ENCODE measurements at places on chromosomes 2 and 18.
A peak's percentile ranks its signal among the peaks of the same experiment; 100 is the strongest.

- DNase-seq: no peak
These were observed 1385.6 kb upstream of the TMEFF2 start for GRCh38 chr2:193580176-193580950.

- no peak for DNase-seq
These were observed 133.9 kb downstream of the TDRD15 start for GRCh38 chr2:21257621-21258020.

GRCh38 chr2:10559634-10560224, 111.6 kb upstream of the ODC1 start:
- DNase-seq: no peak

DNA sequence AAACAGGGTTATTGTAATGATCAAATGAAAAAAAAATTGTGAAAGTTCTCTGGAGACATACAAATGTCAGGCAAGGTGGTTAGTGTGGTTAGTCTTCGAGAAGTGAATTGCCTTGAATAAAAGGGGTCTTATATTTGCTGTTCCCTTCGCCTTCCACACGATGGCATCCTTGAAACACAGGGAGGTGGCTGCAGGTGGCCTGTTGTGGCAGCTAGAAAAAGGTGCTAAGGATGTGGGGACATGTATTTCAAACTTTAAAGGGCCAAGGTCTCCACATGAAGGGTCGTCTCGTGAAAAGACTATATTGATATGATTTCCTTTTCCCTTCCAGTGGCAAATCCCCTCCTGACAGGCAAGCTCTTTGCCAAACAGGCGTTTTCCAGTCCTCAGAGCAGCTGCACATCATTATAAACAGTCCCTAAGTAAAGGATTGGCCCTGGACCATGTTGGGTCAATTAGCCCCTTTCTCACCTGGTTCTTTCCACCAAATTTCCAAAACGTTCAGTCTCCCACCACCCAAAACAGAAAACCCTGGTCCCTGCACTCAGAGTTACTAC, 68.5 kb downstream of the COPS8 start:
- peak; percentile 29 for DNase-seq

- DNase-seq: no peak
These were observed 98.1 kb upstream of the RGPD4 start for GRCh38 chr2:107728586-107728985.

DNA sequence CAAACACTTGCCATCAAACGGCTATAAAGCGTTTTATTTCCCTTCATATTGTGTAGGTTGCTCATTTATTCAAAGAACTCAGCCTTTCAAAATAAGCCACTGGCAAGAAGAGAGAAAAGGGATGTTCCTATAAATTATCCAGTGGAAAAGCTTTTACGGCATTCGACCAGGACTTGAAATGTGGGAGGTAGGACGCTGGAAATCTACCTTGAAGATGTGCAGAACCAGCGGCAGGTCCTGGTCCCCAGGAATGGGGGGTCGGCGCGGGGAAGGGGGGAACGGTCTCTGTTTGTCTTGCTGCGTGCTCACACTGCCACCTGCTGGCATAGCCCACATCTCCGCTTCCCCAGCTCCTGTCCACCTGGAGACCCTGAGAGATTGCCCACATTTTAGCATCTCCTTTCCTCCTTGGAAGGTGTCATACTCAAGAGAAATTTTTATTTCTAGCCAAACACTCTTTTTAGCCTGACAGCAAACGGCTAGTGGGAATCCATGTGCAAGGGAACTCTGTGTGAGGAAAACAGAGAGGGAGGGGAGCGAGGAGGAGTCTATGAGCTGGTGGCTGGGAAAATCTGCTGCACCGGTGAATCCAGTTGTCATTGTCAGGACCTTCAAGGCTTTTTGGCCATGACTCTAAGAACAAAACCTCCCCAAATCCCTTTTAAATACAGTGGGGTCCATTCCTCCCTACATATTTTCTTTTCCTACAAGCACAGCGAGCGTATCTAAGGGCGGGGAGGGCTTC, 349.0 kb upstream of the PKDCC start:
- no peak for DNase-seq

- no peak for DNase-seq
These were observed 264.2 kb upstream of the TNP1 start for GRCh38 chr2:217124050-217124449.

DNA sequence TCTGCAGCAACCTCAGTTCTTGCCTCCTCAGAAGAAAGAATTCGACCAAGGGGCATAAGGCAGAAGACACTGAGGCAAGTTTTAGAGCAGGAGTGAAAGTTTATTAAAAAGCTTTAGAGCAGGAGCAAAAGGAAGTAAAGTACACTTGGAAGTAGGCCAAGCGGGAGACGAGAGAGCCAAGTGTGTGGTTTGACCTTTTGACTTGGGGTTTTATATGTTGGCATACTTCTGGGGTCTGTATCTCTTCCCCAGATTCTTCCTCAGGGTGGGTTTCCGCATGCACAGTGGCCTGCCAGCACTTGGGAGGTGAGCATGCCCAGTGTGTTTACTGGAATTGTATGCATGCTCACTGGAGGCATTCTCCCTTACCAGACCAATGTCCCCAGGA, 59.3 kb upstream of the ANKRD44 start:
- DNase-seq: no peak

DNA sequence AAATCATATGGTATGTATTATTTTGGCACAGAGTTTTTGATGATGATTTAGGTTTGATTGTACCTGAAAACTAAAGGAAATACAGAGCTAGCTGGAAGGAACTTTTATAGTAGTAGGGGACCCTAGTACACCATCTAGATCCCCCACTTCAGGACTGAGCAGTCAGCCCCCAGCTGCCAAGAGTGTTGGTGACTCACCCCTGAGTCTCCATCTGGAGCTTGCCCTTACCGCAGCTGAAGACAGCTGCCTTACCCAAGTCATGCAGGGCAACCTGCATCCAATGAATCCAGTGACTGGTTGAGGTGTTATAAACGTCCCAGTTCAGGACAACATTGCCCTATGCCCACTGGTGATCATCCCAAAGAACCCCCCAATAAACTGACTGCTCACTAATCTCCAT, 15.3 kb downstream of the PMS1 start:
- DNase-seq: no peak

DNA sequence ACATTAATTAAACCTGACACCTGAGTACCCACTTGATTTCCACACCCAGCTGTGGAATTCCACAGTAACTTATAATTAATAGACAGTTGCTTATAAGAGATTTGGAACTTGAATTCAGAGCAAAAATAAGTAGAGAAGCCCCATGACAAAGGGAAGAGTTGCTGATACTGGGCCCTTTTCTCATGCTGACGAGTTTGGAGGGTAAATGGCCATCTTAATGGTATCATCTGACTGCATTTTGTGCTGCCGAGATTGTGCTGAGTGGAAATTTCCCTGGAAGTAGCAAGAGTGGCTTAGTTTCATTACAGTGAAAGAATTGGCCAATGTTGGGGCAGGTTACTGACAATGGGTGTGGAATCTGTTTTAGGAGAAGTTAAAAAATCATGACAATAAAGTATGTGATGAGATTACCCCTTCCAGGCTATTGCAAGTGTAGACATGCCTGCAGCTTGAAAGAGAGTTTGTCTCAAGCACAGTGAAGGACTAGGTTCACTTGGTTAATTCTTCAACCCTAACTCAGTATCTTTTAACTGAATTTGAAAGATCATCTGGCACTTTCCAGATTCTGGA, 49.9 kb downstream of the VSNL1 start:
- DNase-seq: no peak

GRCh38 chr2:6951046-6951445, 33.8 kb downstream of the RNF144A start:
- DNase-seq: no peak

GRCh38 chr2:95380280-95380679, 22.2 kb upstream of the FAHD2A start:
- no peak for DNase-seq

DNA sequence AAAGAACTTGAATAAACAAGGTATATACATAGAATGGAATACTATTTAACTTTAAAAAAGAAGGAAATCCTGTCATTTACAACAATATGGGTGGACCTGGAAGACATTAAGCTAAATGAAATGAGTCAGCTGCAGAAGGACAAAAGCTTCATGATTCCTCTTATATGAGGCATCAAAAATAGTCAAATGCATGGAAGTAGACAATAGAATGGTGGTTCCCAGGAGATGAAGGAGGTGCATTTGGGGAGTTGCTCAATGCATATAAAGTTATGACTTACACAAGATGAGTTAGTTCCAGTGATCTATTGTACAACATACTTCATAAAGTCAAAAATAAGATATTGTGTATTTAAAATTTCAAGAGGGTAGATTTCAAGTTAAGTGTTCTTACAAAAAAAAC, 426.1 kb upstream of the UBE2E3 start:
- no peak for DNase-seq

GRCh38 chr18:74817576-74817975, 219.9 kb downstream of the ZNF407 start:
- DNase-seq: no peak

DNA sequence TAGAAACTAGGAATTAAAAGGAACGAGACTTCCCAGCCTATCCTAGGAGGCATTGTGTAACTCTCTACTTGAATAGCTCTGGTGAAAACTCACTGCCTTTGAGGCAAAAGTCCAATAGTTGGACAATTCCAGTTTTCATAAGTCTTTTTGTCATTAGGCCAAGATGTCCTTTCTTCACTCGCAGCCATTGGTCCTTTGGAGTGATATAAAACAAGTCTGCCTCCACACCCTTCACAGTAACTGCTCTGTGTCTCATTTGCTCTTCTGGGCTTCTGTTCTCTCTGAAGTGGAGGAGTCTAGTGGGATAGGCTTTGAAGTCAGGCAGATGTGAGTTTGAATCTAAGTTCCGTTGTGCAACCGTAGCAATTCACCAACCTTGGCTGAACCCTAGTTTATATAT, 28.2 kb downstream of the ANTXR1 start:
- DNase-seq: no peak

DNA sequence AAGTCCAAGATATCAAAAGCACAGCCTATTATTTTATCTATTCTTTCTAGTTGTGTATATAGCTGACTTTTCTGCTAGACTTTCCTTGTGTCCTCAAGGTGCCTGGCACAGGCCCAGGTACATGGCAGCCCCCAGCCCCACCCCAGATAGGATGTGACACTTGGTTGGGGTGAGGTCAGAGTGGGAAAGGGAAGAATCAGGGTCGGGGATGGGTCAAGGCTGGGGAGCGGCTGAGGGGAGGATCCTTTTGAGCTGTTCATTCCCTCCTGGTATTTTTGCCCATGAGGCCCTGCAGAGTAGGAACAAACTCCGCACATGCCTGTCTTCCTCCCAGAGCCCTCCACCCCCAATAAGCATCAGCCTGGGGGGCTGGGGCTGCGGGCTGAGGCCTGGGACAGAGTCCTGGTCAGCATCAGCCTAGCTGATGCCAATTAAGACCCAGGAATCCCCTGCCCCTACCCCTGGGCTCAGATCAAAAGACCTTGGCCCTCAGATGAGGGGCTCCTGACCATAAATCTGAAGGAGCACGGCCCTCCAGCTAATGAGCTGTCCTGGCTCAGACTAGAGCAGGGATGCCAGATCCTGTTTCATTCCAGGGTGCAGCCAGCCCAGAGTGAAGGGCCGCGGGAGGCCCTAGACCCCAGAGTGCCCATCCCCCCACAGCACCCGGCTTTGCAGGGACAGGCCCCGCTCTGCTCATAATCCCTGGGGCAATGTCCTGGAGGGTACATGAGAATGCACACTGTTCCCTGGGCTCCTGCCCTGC, 85.3 kb downstream of the SDC1 start:
- no peak for DNase-seq

GRCh38 chr2:15787535-15788454, 152.6 kb upstream of the MYCN start:
- DNase-seq: no peak

- no peak for DNase-seq
These were observed 247.4 kb downstream of the XIRP2 start for GRCh38 chr2:167135706-167136105.

DNA sequence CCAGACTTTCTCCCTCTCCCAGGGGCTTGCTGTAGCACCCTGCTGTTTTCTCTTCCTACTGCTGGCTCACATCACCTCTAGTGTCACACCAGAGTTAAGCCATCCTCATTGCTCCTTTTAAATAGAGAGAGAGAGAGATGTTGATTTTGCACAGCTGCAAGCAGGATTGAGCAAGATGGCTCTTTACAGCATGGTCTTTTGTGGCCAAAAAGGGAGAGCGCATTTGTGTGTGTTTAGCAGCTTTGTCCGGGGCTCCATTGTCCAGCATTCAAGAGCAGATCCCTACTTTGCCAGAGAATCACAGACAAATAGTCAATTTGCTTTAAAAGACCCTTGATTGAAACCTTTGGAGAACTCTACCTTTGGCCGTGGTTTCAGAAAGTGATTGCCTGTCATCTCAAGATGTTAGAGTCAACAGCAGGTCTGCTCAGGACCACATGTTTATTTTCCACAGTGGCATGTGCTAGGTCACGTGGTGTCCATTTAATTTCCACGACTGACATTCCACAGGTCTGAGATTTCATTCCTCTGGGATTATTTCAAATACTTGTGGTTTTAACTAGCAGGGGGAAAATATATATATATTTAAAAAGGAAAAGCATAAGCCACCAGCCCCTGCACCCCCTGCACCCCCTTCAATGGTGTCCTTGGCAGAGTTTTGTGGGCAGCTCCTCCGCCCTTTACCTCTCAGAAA, 359.9 kb upstream of the SLC14A2 start:
- no peak for DNase-seq

GRCh38 chr18:78948707-78949106, 30.9 kb upstream of the SALL3 start:
- no peak for DNase-seq

- DNase-seq: no peak
These were observed 31.1 kb upstream of the TTC32 start for GRCh38 chr2:19932928-19933327.

GRCh38 chr2:54691445-54692135, 31.9 kb upstream of the EML6 start:
- no peak for DNase-seq

GRCh38 chr18:47585136-47585535, 333.7 kb upstream of the SKOR2 start:
- DNase-seq: no peak

DNA sequence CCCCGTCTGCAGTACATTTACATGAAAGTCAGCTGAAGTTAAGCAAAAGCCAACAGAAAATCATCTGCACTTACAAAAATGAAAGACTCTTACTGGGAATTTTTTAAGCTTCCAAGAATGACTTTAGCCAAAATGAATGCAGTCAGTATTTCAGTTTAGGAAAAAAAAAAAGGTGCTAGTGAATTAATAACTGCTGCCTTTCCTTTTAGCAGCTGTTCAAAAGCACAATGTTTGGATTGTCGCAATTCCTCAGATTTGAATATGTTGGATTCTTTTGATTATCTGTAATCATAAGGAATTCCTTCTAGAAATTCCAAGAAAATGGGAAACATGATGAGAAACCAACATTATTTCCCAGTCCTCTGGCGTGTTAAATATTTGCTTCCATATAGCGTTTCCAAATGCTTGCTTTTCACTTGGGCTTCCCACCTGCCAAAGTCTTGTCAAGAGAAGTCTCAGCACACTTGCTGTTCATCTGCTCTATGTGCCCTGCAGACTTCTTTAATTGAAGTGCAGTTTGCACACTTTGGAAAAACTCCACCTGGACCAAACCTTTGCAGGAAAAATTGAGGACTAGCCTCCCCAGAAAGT, 653.0 kb upstream of the SLC39A10 start:
- DNase-seq: no peak

DNA sequence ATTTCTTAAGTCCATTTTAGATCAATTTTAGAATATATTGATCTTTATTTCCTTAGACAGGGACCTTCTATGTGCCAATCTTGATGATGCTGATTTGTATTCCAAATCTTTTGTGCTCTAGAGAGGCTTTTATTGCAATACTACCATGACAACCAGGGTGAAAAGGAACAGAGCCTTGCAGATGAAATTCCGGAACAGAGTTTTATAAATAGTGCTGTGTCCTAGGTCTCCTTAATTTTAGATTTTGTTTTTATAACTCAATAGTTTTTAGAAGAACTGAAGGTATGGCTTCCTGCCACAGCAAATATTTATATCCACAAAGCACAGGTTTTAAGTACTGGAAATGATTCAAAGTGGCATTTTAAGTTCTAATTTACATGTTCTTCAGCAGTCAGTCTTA, 160.2 kb downstream of the PMAIP1 start:
- no peak for DNase-seq
